ENCODE measurements at places on chromosomes 7 and 10.

DNA sequence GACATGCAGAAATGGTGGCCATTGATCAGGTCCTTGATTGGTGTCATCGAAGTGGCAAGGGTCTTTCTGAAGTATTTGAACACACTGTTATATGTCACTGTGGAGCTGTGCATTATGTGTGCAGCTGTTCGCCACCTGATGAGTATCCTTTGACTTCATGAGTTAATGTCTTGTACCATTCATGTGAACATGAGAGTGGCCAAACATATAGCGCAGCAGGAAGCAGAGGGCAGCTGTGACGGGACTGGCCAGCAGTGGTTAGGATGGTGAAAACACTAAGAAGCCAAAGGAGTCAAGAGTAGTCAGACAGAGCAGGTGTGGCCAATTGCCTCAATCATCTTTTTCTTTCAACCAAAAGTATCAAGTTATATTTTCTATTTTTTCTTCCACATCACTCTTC is 167.4 kb downstream of the IMMP2L start:
- DNase-seq, result no peak

DNA sequence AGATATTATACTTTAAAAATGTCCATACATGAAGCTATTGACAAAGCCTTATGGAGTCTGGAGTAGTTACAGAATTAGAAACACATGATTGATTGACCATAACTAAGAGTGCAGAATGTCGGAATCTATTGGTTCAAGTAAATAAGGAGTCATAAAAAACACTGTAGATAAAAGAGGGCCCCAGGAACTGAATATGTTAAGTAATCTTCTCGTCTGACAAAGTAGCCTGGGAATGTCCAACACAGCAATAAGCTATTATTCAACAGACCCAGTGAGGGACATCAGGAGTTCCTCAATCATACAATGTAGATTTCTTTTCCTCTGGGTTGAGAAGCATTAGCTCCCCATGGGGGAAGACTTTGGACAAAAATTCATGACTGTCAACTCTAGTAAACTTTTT is 782.0 kb downstream of the SUGCT start:
- DNase-seq, result no peak

- no peak for DNase-seq
Observed at GRCh38 chr10:26251925-26252324, 35.4 kb downstream of the GAD2 start.

DNA sequence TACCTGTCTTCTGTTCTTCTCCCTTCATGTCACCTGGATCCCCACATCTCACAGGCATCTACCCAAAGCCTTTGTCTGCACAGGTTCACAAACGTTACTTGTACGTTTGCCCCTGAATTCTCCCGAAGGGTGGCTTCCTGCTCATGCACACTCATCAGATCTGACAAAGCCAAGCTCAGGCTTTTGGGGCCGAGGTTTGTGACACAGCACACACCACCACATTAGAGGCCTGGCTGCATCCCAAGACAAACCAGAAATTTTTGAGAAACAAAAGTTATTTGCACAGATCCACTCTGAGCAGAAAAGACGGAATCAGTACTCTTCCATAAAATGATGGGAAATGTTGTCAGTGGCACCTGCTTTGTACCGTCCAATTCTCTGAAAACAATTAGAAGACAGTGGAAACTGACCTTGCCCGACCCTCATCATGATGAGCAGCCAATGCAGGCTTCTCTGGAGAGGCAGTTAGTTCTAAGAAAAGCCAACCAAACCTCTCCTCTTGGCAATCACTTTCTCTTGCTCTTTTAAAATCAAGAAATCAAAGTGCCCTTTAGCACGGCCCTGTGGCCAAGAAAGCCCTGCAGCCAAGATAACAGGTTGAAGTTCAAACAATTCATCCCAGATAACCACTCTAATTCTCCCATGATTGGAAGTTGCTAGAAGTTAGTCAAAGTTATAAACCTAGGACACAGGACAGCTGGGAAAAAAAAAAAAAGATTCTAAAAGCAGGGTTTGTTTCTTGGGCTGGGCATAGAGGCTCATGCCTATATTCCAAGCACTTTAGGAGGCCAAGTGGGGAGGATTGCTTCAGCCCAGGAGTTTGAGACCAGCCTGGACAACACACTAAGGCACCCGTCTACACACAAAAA is 13.6 kb upstream of the SVIL start:
- no peak for DNase-seq

GRCh38 chr10:92598321-92598720 is 5.4 kb downstream of the KIF11 start:
- DNase-seq, result no peak

DNA sequence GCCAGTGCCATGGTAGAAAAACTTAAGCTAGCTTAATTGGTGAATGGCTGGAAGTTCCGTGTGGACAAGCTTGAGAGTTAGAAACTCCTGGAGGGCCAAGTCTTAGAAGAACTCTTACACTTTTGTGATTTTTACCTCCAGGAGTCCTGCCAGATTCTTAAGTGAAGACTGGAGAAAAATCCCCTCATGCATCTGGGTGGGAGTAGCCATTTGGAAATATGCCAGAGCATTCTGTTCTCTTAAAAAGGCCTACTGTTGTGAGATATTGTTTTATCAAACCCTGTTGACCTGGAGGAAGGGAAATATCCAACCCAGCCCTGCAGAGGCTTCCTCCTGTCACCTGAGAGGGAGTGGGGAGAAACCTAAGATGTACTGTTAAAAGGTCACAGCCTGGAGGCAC is 17.6 kb upstream of the MCM10 start:
- DNase-seq, result no peak

DNA sequence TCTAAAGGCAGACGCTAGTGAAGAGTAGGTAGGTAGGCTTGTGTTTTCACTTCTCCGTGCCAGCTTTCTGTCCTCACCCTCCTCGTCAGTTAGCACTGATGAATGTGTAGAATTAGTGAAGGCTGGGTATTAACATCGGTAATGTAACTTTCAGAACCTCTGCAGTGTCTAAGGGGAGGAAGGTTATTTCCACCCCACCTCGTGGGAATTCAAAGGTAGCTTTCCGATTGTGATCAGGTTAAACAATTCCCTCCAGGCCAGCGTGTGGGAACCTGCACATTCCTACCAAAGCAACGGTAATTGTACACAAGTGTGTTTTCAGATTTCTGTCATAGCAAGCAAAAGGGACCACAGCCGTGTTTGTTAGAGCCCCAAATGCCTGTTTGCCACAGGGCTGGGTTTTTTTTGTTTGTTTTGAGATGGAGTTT is 405.0 kb upstream of the GALNT17 start:
- no peak for DNase-seq
